Fibroblast of upper back skin (primary cell): ENCODE measurements at places on chromosomes 12 and 14.

GRCh38 chr14:54503486-54503885 is 6.2 kb upstream of the CGRRF1 start:
- peak; percentile 53 for DNase-seq

DNA sequence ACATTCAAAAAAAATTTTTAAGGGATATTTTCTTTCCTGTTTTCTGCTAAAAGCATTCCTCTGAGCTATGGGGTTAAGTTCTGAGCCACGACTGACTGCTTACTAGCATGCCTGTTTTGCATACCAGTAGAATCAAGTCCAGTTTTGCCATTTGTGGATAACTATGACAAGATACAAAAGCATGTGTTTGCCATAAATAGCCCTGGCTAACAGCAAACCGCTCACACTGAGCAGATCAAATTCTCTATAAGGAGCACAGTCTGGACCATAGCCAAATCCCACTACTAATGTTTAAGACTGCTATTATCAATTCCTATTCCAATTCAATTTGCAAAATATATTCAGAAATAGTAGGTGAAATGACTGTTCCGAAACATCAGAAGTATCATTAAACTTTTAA is 3.2 kb downstream of the CFL2 start:
- DNase-seq, result peak; percentile 97

DNA sequence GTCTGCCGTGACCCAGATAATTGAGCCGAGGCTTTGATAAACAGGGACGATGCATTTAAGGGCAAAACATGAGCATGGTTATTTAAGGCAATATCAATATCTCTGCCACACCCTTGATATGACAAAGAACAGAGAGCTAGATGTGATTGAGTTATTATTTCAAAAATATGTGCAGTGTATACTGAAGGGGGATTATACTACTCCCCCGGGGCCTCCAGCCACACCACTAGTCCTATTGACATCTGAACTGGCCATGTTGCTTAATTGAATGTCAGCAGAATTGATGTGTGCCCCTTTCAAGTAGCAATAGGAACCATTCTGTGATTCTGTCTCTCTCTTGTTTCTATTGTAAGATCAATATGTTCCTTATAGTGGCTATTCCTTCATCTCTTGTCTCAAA is 794.8 kb upstream of the SEL1L start:
- no peak for DNase-seq

GRCh38 chr12:60075091-60075490 is 479.3 kb downstream of the SLC16A7 start:
- DNase-seq, result peak; percentile 23

GRCh38 chr14:37792124-37792523 is 196.7 kb downstream of the TTC6 start:
- no peak for DNase-seq

DNA sequence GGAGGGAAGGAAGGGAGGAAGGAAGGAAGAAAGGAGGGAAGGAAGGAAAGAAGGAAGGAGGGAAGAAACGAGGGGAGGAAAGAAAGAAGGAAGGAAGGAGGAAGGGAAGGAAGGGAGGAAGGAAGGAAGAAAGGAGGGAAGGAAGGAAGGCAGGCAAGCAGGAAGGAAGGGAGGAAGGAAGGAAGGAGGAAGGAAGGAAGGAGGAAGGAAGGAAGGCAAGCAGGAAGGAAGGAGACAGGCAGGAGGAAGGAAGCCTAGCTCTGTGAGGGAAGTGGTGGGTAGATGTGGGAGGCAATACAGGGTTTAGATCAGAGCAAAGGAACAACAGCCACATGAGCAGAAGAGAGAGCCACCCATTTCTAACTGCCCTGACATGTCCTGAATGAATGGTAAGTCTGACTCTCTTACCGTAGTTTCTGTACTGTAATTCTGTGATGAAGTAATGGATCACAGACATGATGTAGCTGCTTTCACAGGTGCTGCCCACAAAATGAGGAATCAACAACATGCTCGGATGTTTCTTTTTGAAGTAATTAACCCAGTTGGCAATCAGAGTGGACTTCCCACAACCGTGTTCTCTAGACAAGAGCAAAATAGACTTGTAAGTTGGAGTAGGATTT is 24.4 kb upstream of the HSP90B1 start:
- DNase-seq, result no peak

DNA sequence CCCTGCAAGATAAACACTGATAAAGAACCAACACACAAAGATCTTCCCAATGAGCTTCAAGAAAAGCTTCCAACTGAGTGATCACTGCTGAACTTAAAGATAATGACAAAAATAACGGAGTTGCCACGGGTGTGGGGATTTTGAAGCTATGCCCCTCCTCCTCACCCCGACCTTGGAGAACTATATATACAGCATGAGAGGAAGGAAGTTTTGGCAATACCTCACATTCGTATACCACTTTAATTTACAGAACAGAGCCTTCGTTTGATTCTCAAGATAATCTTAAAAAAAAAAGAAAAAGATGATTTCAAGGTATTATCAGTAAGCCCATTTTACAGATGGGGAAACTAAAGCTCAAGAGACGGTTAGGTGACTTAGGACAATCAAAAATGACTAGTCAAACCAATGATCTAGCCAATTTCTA is 715 bp downstream of the NEK9 start:
- no peak for DNase-seq

- DNase-seq, result peak; percentile 90
These were observed 90.1 kb upstream of the DAAM1 start for GRCh38 chr14:59098377-59098776.

DNA sequence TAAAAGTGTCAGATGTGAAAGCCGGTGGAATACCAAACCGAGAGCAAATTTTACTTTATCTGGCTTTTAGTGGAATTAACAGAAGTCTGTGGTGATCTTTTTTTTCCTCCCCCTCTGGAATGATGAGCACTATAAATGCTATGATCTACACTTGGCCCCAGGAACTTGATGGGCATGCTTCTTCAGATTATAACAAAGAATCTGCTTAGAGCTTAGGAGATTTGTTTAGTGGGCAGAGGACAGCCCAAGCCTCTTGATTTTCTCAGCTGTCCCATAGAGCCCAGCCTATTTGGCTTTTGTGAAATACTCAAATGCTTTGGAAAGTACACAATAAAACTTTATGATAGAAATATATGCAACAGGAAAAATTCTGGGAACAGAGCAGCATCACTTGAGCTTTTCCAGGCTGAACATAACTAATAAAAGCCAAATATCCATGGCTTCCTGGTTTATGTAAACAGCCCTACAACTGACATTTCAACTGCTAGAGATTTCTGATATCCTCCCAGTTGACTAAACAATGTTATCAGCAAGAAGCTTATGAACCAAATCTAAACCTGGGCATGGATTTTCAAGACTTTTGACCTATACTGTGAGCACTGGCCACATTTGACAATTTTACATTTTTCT is 149.6 kb downstream of the PLXNC1 start:
- DNase-seq, result no peak

DNA sequence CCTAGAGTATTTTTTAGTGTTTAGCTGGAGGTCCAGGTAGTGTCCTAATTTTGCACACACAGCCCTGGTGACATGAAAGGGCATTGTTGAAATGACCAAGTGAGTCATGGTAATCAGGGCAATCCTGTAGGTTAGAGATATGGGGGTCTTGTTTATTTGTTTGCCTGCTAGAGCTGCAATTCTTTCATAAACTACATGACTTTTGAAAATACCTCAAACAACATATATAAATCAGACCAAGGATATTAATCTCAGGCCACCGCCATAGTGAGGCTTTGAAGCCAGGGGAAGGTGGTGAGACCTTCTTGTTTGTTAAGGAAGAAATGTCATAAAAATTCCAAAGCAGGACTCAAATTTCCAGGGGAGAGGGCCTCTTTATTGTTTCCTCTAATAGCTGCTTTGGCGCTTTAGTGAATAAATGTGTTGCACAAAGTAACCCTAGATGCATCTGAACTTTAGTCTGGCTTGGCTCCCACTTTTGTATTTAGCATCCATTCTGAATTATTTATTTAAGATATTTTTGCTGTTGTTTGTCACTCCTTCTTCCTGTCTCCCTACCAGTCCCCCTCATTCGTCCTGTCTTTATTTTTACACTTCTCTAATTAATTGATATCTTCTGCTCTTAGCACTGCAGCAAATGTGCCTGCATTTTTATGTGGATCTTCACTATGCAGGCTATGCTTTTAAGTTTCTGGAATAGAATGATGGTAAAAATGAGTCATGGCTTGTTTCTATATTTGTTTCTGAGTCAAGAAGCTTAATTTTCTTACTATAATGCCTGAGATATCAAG is 430.3 kb downstream of the RAD51B start:
- DNase-seq, result peak; percentile 73
